Esophagus squamous epithelium (tissue), 5 donors: ENCODE measurements at places on chromosomes 13 and 19. TPM values are rescaled to one million over a fixed set of nuclear protein-coding genes. Genes with fewer than 3 reads are reported as not detected.

The LILRA5 gene
- 0.38 TPM for total RNA-seq

The NPHS1 gene
- not detected for total RNA-seq

The KLK12 gene
- total RNA-seq: 213 TPM

The AMH gene
- not detected for total RNA-seq

The TMEM238 gene
- 41.8 TPM for total RNA-seq

The HRC gene
- total RNA-seq: 1.1 TPM

The RAVER1 gene
- 13.8 TPM for total RNA-seq

The OR1I1 gene
- not detected for total RNA-seq

The MLNR gene
- not detected for total RNA-seq

The EPS8L1 gene
- total RNA-seq: 151 TPM

The KLK2 gene
- not detected for total RNA-seq

The PTPRS gene
- 173 TPM for total RNA-seq

The ZIM2 gene
- not detected for total RNA-seq

The LGALS7B gene
- 1,749 TPM for total RNA-seq
